Cerebellar cortex (tissue), 1 donor: ENCODE measurements at places on chromosomes 16 and 17.

GRCh38 chr17:4735876-4736651 is 3.6 kb upstream of the ZMYND15 start:
- no peak for DNase-seq

GRCh38 chr17:45336390-45337182 is 19.8 kb upstream of the MAP3K14 start:
- DNase-seq = no peak

GRCh38 chr16:72749091-72749490 is 298.8 kb downstream of the ZFHX3 start:
- DNase-seq = no peak

DNA sequence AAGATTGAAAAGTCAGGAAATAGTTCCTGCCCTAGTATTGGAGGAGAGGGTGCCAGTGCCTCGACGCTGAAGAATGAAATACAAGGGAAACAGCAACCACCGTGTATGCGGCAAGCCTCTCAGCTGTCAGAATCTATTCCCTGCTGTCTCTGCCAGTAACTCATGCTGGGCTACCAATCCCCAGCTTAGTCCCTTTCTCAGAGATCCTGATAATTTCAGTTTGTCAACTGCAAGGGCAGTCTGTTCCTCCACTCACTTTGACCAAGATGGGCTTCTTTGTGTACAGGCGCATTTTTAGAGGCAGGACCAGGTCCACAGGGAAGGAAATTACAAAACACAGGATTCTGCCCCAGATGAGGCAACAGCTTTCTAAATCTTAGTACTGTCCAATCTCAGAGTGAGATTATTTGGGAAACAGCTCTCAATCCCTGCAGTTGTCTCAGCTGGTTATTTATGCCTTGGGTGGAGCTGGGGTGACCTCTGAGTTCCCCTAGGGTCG is 1.3 kb downstream of the NQO1 start:
- DNase-seq = no peak

DNA sequence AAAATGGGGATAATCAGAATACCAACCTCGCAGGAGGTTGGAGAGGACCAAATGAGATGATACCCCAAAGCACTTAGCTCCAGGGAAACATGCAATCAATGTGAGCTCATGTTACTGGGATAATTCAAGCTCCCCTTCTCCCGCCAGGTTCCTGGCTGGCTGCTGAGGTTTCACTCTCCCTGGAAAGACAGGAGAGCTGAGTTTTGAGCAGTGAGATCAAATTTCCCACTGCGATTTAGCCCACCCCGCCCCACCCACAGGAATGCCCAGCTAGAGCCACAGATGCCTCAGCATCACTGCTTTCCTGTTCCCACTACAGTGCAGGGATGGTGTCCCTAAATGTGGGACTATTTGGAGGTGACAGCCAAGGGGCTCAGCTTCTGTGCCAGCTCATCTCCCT is 56.7 kb downstream of the ZNF423 start:
- DNase-seq = no peak

- DNase-seq = no peak
These were observed 5.7 kb downstream of the CDC6 start for GRCh38 chr17:40293363-40293762.

GRCh38 chr17:37054894-37055293 is 106.1 kb downstream of the AATF start:
- DNase-seq = no peak

- DNase-seq = no peak
These were observed 113.8 kb downstream of the SLC39A11 start for GRCh38 chr17:72978593-72979218.

DNA sequence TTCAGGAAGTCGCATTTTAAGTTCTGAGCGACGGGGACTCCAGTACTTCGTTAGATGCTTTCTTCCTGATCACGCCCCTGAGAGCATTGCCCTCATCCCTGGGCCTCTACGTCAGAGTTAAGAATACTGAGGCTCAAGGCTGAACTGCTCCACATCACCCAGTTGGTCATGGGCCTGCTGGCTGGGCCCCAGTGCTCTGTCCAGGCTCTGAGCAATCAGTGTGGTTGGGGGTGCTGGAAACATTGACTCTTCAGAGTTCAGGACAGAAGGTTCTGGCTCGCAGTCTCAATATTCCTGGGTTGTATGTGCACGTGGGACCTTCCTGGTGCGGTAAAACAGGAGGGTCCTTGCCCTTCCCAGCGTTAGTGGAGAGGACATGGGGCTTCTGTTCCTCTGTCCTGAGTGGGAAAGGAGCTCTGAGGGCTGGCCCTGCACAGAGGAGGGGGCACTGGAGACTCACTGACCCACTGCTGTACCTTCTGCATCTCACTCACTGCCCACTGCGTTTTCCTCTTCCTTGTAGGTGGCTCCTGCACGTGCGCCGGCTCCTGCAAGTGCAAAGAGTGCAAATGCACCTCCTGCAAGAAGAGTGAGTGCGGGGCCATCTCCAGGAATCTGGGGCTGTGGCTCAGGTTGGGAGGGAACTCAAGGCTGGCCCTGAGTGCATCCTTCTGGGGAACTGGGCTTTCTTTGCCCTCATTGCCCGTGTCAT is 518 bp downstream of the MT1E start:
- DNase-seq = no peak

- DNase-seq = peak; percentile 24
These were observed 73.0 kb downstream of the ANKRD11 start for GRCh38 chr16:89417352-89417751.

DNA sequence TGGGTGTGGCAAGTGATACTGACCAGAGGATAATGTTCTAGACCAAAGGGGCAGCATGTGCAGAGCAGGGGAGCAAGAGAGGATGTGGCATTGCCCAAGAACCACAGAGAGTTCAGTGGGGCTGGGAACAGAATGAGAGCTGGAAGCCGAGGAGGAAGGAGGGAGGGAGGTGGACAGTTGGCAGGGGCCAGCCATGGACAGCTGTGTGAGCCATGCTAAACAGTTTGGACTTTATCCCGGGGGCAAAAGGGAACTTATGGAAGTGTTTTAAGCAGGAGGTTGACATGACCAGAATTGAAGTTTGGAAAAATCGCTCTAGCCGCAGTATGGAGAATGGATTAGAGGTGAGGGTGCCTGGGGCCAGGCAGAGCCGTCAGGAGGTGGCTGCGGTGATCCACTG is 29.4 kb upstream of the TMEM132E start:
- no peak for DNase-seq

GRCh38 chr16:88977018-88977811 is at the start of gene CBFA2T3:
TSS of gene CBFA2T3 (minus strand) at chr16:88977207. CDS start at chr16:88976807, 400 bp downstream.
- no peak for DNase-seq

GRCh38 chr17:76909971-76910760 is 42.0 kb downstream of the MGAT5B start:
- DNase-seq = no peak

- DNase-seq = no peak
These were observed 484.0 kb upstream of the ERCC4 start for GRCh38 chr16:13435873-13436474.

- DNase-seq = no peak
These were observed 17.8 kb downstream of the HNF1B start for GRCh38 chr17:37726891-37727675.

DNA sequence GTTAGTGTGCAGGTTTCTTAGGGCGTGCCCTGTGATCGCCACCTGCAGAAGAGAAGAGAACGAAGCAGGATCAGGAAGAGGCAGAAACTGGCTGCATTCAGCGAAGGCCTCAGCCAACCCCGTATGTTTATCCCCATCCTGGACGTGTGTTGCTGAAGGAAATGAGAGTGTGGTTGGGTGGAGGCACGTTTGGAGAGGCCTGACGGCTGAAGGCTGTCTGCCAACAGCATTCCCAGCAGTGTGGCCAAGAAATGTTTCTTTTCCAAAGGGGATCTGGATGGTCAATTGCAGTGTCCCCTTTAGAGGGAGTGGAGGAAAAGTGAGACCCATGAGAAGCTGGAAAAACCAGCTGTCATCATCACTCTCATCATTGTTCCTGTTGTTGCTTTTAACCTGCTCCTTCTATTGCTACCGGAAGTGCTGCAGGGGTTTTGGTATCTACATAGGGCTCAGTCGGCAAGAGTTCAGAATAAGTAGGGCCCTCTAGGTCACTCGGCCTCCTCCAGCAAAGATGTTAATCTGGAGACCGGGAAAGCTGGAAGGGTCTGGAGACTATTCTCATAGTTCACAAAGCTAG is 46.5 kb upstream of the SLC47A1 start:
- no peak for DNase-seq

DNA sequence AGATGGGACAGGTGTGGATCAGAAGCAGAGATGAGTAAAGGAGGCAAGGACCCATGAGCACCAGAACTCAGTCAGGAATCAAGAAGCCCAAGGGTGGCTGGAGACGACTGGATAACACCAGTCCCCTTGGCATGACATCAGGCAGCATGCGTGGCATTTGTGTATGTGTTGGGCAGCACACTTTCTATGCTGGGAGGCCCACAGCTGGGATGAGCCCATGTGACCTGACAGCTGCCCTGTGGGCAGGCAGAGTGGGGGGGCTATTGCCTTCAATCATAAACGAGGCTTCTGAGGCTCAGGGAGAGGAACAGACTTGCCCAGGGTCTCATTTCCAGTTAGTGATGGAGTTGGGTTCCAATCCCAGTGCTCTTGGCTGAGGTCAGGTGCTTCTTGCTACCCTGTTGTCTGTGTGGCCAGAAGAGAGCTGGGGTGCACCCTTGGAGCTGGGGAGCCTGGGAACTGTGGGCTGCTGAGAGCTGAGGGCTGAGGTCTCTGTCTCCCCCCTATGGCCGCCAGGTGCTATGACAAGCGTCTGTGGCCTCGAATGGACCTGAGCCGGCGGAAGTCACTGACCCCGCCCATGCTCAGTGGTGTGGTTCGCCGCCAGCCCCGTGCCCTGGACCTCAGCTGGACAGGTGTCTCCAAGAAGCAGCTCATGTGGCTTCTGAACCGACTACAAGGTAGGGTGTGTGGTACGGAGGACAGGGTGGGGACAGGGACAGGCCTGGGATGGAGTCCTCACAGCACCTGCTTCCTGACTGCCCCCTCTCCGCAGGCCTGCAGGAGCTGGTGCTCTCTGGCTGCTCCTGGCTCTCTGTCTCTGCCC is 7.1 kb upstream of the ORAI3 start:
- DNase-seq = peak; percentile 76

DNA sequence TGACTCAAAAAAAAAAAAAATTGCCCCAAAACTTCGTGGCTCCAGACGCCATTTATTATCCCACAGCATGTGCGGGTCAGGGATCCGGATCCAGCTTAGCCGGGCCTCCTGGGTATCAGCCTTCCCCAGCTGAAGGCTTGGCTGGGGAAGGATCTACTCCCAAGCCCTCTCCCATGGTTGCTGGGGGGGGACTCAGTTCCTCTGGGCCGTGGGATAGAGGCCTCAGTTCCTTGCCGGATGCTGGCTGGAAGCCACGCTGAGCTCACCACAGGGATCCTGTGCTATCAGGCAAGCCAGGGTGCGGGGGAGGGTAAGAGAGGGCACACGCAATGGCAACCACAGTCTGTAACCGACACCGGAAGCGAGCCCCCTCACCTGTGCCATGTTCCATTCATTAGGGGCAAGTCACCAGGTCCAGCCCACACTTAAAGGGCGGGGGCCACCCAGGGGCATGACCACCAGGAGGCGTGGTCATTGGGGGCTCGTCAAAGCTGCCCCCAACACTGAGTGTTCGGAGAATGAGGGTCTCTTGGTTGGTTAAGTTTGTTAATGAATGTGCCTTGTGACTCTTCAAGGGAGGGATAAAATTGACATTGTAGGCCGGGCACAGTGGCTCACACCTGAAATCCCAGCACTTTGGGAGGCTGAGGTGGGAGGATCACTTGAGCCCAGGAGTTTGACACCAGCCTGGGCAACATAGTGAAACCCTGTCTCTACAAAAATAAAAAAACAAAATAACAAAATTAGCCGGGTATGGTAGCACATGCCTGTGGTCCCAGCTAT is 210.0 kb upstream of the GSE1 start:
- DNase-seq = no peak

DNA sequence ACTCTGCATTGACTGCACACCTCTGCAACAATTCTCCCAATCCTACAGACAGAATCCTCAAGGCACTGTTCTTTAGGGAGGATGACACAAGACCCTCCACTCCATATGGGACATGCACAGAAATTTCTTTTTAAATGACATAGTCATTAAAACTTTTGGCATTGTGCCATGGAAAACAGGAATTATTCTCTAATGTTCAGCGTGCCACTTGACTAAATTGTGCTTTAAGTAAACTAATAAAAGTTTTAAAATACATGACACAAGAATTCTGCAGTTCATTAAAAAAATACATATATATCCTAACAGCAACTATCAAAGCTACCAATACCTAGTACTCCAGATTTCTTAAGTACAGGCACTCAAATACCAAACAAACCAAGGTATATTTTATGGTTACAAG is 16.0 kb downstream of the CEP112 start:
- DNase-seq = no peak

DNA sequence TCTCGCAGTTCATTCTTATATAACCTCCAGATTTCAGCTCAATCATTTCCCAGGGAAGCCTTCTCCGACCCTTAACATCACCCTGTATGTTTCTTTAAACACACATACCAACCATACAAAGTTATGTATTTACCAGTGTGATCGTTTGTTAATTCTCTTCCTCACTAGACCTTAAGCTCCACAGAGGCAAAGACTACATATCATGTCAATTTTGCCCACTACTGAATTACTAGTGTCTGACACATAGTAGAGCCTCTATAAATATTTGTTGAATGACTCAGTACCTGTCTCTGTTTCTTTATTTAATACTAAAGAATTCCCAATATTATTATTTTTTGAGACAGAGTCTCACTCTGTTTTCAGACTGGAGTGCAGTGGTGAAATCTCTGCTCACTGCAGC is 137.2 kb downstream of the SHISA9 start:
- no peak for DNase-seq

DNA sequence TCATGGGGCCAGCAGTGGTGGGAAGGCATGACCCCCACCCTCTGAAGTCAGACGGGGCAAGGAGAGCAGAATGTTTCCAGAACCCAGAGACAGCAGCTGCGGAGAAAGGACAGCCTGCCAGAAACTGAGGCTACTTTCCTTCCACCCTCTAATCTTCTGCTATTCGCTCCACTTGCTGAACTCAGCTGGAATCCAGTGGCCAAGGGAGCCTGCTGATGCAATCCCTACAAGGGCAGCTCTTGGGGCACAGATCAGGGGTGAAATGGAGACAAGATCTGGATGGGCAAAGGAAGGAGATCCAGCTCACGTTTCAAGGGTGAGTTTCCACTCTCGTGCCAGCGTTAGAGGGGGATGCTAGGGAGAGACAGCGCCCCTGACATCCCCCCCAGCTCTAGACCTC is 479.1 kb downstream of the SLC39A11 start:
- no peak for DNase-seq
